ENCODE measurements at places on chromosomes 16 and 17. TPM values are rescaled to one million over a fixed set of nuclear protein-coding genes. Genes with fewer than 3 reads are reported as not detected.

Gene SMPD3
- 7.9 TPM for total RNA-seq

Gene NPIPA2
- 0.99 TPM for total RNA-seq

Gene CTF1
- total RNA-seq: 0.47 TPM

Gene CIBAR2
- total RNA-seq: not detected

Gene SPSB3
- 35.7 TPM for total RNA-seq

Gene NETO2
- total RNA-seq: 19.8 TPM

Gene OR1F1
- not detected for total RNA-seq

Gene ANKRD13B
- total RNA-seq: 15.6 TPM

Gene MYADML2
- total RNA-seq: not detected

Gene ABAT
- total RNA-seq: 7.8 TPM

Gene REXO5
- 24.7 TPM for total RNA-seq

Gene TBC1D3
- total RNA-seq: 2.6 TPM

Gene COG4
- total RNA-seq: 67.3 TPM

Gene DNAH9
- not detected for total RNA-seq

Gene G6PC1
- not detected for total RNA-seq

Gene CNTNAP4
- not detected for total RNA-seq

Gene CTRB2
- total RNA-seq: not detected

Gene HSD17B2
- total RNA-seq: not detected

Gene NUFIP2
- total RNA-seq: 78.0 TPM

Gene PABPN1L
- total RNA-seq: not detected

Gene MPHOSPH6
- 32.1 TPM for total RNA-seq

Gene SREBF1
- total RNA-seq: 184 TPM

Gene MILR1
- total RNA-seq: 0.82 TPM

Gene MMP25
- total RNA-seq: 34.0 TPM

Gene PRCD
- not detected for total RNA-seq

Gene SOCS7
- 16.8 TPM for total RNA-seq

Gene HGS
- total RNA-seq: 145 TPM

Gene KRT32
- total RNA-seq: not detected

Gene CDRT15
- not detected for total RNA-seq

Gene IGFALS
- total RNA-seq: not detected

Gene DPEP3
- total RNA-seq: 0.28 TPM

Gene CNTD1
- not detected for total RNA-seq

Gene KIFC3
- total RNA-seq: not detected

Gene PDE6G
- 12.0 TPM for total RNA-seq

Gene TMEM106A
- 23.1 TPM for total RNA-seq

Gene SDR42E2
- total RNA-seq: 0.18 TPM

Gene IL17C
- not detected for total RNA-seq

Gene CCDC200
- total RNA-seq: not detected

Gene GNAO1
- 4.3 TPM for total RNA-seq

Gene MT2A
- 121 TPM for total RNA-seq

Gene KCNJ2
- total RNA-seq: not detected

Gene COG7
- 25.1 TPM for total RNA-seq

Gene MYLK3
- not detected for total RNA-seq

Gene RNF227
- 2.8 TPM for total RNA-seq

Gene KRTAP9-2
- not detected for total RNA-seq

Gene CCL15
- total RNA-seq: not detected

Gene AANAT
- total RNA-seq: not detected

Gene FOXJ1
- 0.55 TPM for total RNA-seq

Gene NPTX1
- total RNA-seq: 8.0 TPM

Gene ORC6
- 59.0 TPM for total RNA-seq

Gene KRTAP4-9
- not detected for total RNA-seq

Gene TLK2
- 42.0 TPM for total RNA-seq

Gene IFT20
- total RNA-seq: 20.2 TPM

Gene RNF222
- total RNA-seq: 0.20 TPM

Gene MYH3
- 4.3 TPM for total RNA-seq
